Body of pancreas (tissue), 4 donors: ENCODE measurements at places on chromosomes 16 and 17.

DNA sequence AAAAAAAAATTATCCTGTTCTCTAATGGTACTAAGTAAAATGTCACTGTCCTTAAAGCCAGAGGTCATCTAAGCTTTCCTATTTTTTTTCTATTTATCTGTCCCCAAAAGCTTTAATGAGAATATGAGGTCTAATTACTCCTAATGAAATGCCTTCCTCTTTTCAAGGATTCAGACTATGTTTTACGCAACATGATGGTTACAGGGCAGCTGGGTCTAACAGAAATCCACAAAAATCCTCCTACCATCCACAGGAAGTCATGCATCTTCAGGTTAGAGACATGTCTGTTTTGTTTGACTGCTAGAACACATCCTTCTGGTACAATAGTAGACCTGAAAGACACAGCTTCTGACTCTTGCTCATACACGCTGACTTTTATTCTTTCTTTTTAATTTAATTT lies 29.7 kb upstream of the NSRP1 start:
- no peak for DNase-seq

- DNase-seq = no peak
These were observed 14.2 kb upstream of the NFATC3 start for GRCh38 chr16:68070806-68071517.

GRCh38 chr17:65000798-65001197 lies 55.7 kb downstream of the GNA13 start:
- DNase-seq = no peak

DNA sequence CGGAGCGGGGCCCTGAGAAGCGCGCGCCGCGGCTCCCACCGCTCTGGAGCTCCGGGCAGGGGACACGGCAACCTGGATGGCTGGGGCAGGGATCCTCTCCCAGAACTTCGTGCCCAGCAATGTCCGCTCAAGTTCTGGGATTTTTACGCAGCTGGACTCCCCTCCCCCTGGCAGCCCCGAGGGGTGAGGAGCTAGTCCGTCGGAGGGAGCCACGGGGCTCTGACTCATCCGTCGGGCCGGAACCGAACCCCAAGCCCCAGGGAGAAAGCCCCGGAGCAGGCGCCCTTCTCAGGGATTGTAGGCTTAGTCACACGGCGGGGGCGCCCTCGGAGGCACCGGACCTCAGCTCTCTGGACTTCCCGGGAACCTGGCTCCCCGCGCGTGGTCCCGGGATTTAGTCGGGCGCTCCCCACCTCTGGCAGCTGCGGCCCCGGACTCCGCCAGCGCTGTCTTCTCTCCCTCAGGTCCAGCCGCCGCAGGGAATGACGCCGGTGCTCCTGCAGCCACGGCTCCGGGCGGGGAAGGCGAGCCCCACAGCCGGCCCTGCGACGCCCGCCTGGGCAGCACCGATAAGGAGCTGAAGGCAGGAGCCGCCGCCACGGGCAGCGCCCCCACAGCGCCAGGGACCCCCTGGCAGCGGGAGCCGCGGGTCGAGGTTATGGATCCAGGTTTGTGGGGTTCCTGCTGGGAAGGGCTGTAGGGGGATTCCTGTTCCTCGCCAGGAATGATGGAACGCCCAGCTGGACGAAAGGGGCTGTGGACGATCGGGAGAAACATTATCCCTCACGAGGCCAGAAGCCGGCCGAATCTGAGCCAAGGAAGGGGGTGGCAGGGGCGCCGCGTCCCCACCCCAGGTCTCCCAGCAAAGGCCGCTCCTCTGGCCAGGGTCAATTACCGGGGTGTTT lies 830 bp downstream of the SPHK1 start:
- DNase-seq = peak; percentile 52

- DNase-seq = no peak
These were observed 2.3 kb downstream of the ENPP7 start for GRCh38 chr17:79732804-79733691.

DNA sequence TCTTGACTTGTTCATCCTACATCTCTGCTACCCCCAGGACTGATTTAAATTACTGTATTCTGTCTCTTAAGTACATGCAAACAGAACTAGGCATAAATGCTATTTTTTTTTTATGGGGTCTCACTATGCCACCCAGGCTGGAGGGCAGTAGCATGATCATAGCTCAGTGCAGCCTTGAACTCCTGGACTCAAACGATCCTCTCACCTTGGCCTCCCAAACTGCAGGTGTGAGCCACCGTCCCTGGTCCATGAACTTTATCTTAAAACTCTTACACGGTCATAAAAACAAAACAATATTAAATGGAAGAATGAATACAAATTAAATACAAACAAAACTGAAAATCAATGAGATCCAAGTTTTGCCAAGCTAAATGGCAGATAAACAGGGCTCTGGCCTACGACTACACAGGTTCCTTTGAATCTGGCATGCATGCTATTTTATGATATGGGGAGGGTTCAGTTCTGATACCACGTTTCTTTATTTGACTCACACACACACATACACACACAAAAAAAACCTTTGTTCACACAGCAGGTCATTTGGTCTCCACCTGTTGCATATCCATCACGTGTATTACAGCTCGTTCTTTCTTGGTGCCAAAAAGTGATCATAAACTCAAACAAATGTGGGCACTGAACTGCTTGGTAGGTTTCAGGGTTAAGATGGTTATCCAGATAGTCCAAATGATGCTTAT lies 1.1 kb upstream of the PKD1L3 start:
- no peak for DNase-seq

GRCh38 chr16:65422934-65423333 lies 301.1 kb upstream of the CDH11 start:
- no peak for DNase-seq

GRCh38 chr17:27491713-27492190 lies 35.5 kb downstream of the KSR1 start:
- DNase-seq = peak; percentile 43

DNA sequence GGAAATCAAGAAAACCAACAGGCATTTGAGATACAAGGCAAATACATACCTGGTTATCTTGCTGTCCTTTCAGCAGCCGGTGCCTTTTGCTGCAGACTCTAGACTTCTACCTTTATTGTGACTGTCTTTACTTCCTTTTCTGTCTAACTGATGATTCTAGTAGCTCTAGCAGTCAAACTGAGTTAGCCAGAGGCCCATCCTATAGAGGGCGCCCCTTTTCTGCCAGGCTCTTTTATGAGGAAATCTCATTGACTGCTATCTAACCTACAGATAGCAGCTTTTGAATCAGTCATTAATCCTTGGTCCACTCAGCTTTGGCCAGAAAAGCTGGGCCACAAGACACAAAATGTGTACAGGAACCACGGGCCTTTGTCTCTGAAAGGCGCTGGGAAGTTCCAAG lies 87.5 kb upstream of the WSB1 start:
- no peak for DNase-seq

DNA sequence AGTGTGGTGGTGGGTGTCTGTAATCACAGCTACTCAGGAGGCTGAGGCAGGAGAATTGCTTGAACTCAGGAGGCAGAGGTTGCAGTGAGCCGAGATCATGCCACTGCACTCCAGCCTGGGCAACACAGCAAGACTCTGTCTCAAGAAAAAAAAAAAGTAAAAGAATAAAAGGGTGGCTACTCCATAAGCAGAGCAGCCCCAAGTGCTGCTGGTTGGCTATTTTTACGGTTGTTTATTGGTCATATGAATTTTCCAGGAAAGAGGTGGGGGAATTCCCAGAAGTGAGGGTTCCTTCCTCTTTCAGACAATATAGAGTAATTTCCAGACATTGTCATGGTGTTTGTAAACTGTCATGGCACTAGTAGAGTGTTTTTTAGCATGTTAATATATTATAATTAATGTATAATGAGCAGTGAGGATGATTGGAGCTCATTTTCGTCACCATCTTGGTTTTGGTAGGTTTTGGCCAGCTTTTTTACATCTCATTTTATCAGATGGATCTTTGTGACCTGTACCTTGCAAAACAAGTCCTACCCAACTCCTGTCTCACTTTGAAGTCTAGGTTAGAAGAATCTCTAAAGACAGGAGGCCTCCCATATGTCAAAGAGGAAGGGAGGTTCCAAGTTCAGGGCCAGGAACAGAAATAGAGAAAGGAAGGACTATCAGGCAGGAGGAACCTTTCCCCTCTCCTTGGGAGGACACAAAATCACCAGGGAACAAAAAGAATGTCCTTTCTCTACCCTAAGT lies 39.1 kb downstream of the HOXB1 start:
- no peak for DNase-seq

GRCh38 chr17:78263063-78263735 lies 31.8 kb downstream of the TMEM235 start:
- DNase-seq = no peak

DNA sequence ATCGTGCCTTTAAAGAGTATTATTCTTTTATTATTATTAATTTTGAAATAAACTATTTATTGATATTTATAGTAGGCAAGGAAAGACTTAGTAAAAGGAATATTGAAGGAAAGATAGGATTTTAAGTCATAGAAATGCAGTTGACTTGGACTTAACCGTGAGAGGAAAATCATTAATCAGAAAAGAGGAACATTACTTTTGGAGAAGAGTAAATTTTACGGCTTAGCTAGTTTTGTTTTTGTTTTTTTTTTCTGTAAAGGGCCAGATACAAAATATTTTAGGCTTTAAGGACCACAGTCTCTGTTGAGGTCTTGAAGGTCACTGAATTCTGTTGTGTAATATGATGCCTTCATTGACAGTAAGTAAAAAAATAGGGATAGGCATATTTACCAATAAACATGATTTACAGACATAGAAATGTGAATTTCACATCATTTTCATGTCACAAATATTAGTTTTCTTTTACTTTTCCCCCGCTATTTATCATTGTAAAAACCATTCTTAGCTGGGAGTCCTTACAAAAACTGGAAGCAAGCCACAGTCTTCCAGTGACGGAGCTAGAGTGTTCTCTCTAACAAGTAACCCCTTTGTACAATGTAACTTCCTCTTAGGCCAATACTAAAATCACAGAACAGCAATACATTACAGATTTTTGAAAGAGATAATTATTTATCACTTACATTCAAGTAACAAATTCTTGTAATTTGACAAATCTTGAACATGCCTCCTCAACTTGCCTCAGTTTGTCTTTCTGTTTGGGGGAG lies 2.3 kb upstream of the KCNJ16 start:
- peak; percentile 16 for DNase-seq

- no peak for DNase-seq
These were observed 178.9 kb downstream of the MYO1D start for GRCh38 chr17:32697728-32698625.

DNA sequence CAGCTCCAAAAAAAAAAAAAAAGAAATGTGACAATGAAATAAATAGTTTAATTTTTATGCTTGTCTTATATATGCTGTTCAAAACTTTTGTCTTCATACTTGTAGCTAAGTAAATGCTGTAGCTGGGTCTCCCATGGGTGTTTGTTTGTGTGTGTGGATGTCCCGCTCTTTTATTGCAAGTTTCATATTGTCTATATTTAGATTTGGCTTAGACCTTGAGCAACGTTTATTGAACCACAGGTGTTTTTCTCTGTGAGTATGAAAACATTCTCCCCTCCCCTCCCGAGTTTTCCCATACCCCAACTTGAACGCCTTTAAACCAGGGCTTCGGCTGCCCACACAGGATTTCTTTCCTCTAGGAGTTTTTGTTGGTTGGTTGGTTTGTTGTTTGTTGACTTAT lies 45.2 kb downstream of the MFSD11 start:
- DNase-seq = no peak

- DNase-seq = peak; percentile 81
These were observed 2.7 kb upstream of the SPG7 start for GRCh38 chr16:89505204-89506112.

DNA sequence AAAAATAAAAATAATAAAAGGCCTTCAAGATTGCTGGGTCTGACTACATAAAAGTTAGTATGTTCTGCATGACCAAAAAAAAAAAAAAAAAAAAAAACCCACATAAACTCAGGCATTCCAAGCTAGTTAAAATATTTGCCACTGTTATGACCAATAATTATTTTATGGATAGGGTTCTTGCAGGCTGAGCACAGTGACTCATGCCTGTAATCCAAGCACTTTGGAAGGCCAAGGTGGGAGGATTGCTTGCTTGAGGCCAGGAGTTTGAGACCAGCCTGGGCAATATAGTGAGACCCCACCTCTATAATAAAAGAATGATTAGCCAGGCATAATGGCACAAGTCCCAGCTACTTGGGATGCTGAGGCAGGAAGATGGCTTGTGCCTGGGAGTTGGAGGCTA lies 8.1 kb downstream of the SCNN1B start:
- no peak for DNase-seq

DNA sequence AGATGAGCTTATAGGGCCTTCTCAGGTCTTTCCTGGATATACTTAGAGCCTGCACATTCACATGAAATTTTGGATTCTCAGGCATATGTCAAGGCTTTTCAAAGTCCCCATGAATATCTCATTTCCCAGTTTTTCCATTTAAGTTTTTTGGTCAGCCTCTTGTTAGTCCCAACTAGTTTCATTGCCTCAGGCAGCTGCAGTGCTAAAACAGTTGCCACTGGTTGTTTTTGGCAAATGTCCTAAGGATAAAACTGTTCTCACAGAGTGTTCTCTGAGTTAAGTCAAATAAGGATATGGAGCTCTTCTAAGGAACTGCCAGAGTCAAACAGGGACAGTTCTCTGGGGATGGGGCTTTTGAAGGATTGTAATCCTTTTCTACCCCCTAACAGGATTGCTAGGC lies 39.9 kb upstream of the ABCC11 start:
- DNase-seq = no peak

GRCh38 chr17:31497994-31498826 lies 106.7 kb downstream of the RAB11FIP4 start:
- no peak for DNase-seq

DNA sequence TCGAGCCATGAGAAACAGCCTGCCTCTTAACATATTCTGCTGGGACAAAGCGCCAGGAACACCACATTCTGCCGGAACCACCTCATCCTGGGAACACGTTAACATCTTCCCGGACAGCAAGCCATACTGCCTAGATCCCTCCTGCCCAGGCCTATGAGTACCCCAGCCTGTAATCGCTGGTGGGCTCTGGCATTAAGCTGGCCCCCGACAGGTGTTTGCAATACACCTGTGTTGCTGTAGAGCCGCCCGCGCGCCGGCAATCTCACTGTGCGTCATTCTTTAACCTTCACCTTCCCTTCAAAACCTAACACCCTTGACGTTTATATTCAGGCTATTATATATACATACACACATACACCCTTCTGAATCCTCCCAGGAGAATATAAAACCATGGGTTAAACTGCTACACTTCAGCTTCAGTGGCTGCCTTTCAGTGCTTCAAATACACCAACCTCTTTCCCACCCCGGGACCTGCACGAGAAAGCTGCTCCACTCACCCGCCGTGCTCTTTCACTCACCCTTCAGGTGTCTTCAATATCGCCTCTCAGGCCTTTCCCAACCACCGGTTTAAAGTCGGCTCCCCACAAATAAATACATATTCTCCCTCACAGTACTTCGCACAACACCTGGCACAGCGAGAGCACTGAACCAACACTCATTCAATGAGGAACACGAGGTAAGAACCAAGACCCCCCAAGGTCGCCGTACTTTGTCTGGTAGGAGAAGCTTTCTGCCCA lies 1.0 kb upstream of the ENDOV start:
- no peak for DNase-seq

GRCh38 chr17:75783069-75783783 lies 1.4 kb upstream of the UNK start:
- DNase-seq = no peak
